ENCODE measurements at places on chromosomes 2 and 18.
A peak's percentile ranks its signal among the peaks of the same experiment; 100 is the strongest.

GRCh38 chr2:238322001-238322411 lies 1.7 kb downstream of the TRAF3IP1 start:
- DNase-seq: no peak

DNA sequence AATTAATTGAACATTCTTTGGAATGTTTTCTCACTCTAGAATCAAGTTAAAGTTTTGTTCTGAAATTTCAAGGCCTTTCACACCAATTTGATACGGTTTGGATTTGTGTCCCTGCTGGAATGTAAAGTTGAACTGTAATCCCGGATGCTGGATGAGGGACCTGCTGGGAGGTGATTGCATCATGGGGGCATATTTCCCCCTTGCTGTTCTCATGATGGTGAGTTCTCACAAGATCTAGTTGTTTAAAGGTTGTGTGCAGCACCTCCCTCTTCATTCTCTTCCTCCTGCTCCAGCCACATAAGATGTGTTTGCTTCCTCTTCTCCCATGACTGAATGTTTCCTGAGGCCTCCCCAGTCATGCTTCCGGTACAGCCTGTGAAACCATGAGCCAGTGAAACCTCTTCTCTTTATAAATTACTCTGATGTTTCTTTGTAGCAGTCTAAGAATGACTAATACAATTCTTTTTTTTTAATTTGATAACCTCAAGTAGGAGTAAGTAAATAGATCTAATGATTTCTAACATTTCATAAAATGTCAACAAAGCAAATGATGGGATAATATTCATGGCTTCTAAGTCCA lies 144.2 kb upstream of the CDH7 start:
- DNase-seq: no peak

- no peak for DNase-seq
Measured at GRCh38 chr2:7338961-7339360, 421.7 kb downstream of the RNF144A start.

DNA sequence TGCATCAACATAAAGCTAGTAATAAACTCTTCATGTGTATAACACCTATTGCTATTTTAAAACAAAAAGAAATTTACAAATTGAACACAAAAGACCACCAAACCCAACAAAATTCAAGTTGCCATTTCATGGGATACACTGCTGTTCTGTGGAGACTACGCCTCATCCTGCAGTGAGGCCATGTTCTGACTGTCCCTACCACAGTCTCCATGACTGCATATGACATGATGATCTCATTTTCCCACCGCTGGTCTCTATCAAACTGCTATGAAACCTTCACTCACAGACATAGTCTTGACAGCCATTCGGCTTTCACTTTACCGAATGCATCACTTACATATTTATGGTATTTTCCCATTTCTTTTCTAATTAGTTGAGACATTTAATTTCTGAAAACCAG lies 21.2 kb upstream of the VWA3B start:
- no peak for DNase-seq

DNA sequence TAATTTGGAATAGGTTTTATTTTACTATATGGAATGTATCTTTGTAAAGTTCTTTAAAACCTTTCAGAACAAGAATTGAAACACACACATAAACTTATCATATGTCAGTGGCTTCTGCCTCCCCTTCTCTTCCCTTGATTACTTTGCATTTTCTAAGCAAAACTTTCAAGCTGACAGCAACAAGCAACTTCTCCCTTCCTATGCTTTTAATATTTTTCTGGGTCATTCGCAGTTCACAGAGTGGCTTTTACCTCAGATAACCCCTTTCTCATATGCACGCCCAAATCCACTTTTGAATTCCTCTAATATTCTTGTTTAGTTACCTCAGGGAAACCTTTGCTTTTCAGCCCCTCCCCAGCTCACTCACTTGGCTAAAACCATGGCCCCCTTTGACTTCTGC lies 36.7 kb upstream of the CDC42EP3 start:
- no peak for DNase-seq

DNA sequence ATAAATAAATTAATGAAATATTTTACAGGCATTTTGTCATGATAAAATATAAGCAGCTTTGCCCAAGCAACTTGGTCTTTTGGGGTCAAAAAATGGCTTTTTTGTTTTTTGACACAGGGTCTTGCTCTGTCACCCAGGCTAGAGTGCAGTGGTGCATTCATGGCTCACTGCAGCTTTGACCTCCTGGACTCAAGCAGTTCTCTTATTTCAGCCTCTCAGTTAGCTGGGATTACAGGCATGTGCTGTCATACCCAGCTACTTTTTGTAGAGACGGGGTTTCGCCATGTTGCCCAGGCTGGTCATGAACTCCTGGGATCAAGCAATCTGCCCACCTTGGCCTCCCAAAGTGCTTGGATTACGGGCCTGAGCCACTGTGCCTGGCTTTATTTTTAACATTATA lies 51.0 kb downstream of the ABI2 start:
- DNase-seq: no peak

- peak; percentile 47 for DNase-seq
Measured at GRCh38 chr2:219175928-219176817, 552 bp downstream of the CNPPD1 start.

DNA sequence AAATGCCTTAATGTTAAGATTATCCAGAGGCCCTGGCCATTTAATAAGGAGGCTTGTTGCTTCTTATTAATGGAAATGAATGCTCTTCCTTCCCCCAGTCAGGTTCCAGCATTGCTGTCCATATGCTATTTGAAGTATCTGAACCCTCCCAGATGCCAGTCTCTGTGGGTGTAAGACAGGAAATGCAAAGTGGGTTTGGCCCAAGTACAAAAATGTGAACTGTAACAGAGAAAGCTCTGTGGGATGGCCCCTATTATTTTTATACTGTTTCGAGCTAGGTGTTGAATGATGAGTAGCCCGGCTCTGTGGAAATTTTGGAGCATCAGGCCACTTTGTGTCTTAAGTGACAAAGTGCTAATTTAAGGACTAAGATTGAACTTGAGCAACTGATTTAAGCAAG lies 141.0 kb downstream of the UXS1 start:
- no peak for DNase-seq

DNA sequence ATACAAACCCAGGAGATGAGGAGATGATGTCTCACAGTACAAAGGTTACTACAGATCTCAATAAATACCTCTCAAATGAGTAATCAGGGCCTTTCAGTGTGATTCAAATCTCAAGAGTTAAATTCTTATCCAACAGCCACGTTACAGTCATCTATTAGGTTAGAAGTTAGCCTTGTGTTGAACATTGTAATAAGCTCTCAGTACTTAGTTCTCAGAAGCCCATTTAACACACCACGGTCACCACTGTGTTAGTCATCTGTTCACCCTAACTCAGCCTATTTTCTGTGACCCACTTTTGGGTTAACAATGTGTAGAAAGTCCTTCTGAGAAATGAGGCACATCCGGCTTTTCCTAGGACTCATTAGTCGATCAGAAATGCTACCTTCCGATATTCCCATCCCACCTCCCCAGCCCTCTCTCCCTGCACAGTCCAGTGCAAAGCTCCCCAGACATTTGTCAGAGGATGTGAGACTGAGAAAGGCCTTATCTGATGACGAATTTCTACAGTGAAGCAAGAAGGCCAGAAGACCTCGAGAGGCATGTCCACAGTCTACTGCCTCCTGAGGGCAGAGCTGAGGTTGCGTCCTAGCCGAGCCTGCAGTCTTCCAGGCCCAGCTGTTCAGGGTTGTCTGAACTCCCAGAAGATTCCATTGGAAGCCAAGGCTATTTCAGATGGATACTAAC lies 92.6 kb downstream of the ACTR2 start:
- no peak for DNase-seq

DNA sequence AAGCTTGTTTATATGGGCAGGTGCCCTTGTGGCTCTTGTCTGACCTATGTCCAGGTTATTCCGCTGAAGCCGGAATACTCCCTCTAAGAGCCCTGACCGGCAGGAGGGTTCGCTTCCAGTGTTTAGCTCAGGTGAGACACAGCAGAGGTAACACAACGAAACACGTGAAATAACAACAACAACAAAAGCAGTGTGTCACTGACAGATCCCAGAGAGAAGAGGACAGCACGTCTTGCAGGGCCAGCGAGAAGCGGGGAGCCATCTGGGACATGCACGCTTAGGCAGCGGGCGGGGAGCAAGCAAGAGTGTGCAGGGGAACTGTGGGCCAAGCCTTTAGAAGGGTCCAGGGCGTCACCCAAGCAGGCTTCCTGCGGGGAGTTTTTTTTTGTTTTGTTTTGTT lies 17.1 kb upstream of the ZDBF2 start:
- DNase-seq: no peak

DNA sequence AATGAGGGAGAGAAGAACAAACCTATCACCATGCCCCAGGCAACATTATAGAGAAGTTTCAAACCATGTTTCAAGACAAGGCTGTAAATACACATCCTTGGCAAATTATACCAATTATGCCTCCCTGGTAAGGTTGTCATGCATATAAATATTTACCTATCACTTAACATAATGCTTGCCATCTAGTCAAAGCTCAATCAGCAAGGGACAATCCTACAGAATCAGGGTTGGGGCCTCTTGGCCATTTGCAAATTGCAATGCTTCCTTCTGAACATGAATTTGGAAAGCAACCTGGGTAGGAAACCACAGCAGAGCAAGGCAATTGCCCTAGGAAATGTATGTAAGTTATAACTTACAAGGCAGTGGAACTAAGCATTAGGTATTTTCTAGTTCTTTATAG lies 907.2 kb upstream of the CDH2 start:
- no peak for DNase-seq

Data from stimulated activated CD4-positive, alpha-beta T cell treated with anti-CD3 and anti-CD28 coated beads, Interleukin-2, amount 100 ng/mL, for 24 hours (primary cell).